Prostate gland (tissue), 2 donors: ENCODE measurements at places on chromosomes 4 and X. TPM values are rescaled to one million over a fixed set of nuclear protein-coding genes. Genes with fewer than 3 reads are reported as not detected.

DNA sequence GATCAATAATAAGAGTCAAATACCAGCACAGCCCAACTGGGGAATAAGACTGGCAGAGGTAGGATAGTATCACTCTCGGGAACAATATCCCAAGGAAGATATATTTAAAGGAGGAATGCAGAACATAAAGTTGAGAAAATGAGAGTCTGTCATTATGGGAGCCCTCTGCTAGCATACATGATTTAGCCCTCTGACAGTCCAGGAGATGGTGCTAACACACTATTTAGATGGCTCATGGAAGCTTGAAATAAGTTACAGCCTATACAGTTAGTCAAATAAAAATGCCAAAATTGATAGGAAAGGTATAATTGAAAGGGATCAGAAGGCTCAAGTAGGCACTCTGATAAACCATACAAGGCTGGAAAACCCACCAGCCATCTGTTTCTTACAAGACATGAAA lies 201.0 kb upstream of the NEIL3 start:
- no peak overlapping the region for H3K4me3 ChIP-seq
- H3K27me3 ChIP-seq, result no peaks in the 10 kb centered on the region
- no peaks in the 10 kb centered on the region for H3K36me3 ChIP-seq
- H3K4me1 ChIP-seq, result no peaks in the 10 kb centered on the region

DNA sequence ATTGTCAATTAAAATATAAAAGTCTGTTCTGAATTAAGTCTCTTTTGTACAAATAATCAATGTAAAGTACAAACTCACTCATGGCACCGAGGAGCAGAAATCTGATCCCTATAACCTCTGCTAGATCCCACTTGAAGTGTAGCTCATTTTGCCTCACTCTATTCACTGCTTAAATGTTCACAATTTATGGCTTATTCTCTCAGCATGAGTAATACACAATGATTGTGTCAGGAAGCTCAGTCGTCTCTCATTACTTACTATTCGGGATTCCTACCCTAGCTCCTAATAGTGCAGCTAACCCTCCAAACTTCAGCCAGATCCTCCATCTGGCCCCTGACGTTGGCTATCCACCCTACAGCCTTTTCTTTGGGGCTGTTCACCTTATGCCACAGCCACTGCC lies 4.7 kb upstream of the AMMECR1 start:
- no peak for DNase-seq
- no peak overlapping the region for H3K4me3 ChIP-seq
- no peaks in the 10 kb centered on the region for H3K36me3 ChIP-seq
- H3K4me1 ChIP-seq, result no peaks in the 10 kb centered on the region
- no peak overlapping the region for H3K27ac ChIP-seq

The TEX13B gene
- not detected for total RNA-seq

GRCh38 chr4:6027392-6027791 lies 9.2 kb upstream of the C4orf50 start:
- no peak overlapping the region for H3K27ac ChIP-seq
- no peaks in the 10 kb centered on the region for H3K27me3 ChIP-seq
- H3K36me3 ChIP-seq, result no peaks in the 10 kb centered on the region

DNA sequence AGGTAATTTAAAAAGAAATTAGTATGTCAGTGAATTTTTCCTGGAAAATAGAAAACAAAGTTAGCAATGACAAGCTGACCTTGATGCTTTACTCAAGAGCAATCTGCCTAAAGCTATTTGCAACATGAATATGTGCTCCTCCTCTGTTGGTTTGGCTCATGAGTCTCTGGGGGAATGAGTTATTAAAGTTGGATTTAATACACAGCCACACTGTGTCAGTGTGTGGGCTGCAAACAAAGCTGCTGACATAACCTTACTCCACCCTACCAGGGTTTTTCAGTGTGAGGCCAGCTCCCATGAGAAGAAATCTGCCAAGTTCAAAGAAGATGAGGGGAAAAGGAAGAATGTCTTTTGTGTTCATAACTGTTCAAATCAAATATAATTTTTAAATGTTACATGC lies 280.5 kb downstream of the TLL1 start:
- H3K4me3 ChIP-seq, result no peak overlapping the region
- H3K27me3 ChIP-seq, result no peaks in the 10 kb centered on the region
- no peaks in the 10 kb centered on the region for H3K36me3 ChIP-seq
- H3K4me1 ChIP-seq, result no peaks in the 10 kb centered on the region
- DNase-seq, result no peak
- no peak overlapping the region for H3K27ac ChIP-seq

The CLDN24 gene
- total RNA-seq, result not detected

The RNF150 gene
- total RNA-seq, result 11.7 TPM

The CENPVL1 gene
- total RNA-seq, result not detected

GRCh38 chr4:17613761-17614415 lies 553 bp upstream of the MED28 start:
- DNase-seq, result no peak
- no peaks in the 10 kb centered on the region for H3K27me3 ChIP-seq
- peaks cover 10% of the 10 kb centered on the region for H3K4me1 ChIP-seq
- H3K27ac ChIP-seq, result peak overlapping the region; percentile 87
- H3K36me3 ChIP-seq, result no peaks in the 10 kb centered on the region

GRCh38 chr4:149910604-149911350 lies 95.1 kb upstream of the IQCM start:
- H3K4me3 ChIP-seq, result no peak overlapping the region
- no peak for DNase-seq
- no peaks in the 10 kb centered on the region for H3K4me1 ChIP-seq

The MTMR8 gene
- total RNA-seq, result 1.8 TPM

DNA sequence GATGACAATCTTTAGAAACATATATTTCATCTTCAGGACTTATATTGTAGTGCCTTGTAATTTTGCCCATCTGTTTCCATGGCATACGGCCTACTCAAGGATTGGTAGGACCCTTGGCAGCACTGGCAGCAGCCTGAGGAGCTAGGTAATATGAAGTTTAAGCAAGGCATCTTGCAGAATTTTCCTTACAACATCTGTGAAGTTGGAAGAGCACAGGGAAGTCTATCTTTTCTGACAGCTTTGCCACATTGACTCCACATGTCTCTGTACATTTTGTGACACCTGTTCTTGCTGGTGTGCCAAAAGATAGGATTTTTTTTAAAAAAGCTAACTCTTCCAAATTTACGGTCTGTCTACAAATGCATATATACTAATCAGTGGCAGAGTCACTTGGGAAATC lies 1235.2 kb downstream of the PCDH7 start:
- no peaks in the 10 kb centered on the region for H3K36me3 ChIP-seq
- no peak overlapping the region for H3K27ac ChIP-seq
- no peaks in the 10 kb centered on the region for H3K4me1 ChIP-seq
- no peak for DNase-seq
- no peaks in the 10 kb centered on the region for H3K27me3 ChIP-seq
